ENCODE measurements at places on chromosomes 13 and 19. TPM values are rescaled to one million over a fixed set of nuclear protein-coding genes. Genes with fewer than 3 reads are reported as not detected.

Gene SIGLEC7
- polyA plus RNA-seq = 0.12 TPM

- no peak for DNase-seq
Measured at GRCh38 chr19:2711172-2711874, 8.8 kb upstream of the GNG7 start.

DNA sequence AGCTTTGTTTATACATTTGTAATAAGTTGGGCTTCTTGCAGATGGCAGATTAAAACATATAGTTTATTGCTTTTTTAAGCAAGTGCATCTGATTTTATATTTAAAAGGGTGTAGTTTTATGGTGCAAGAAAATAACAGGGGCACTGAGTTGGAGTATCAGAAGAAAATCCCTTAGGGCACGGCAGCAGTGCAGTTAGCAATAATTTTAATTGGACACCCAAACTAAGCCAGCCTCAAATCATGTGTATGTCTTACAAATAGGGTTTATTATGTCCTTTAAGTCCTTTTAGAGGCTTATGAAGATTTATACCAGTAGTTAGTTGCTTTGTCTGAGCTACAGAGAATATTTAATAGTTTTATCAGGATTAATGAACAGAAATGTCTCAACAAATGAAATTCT is 57.5 kb downstream of the GPC6 start:
- DNase-seq = no peak

Gene SMIM44
- polyA plus RNA-seq = not detected

- no peak for DNase-seq
Measured at GRCh38 chr13:67377919-67378318, 147.8 kb upstream of the PCDH9 start.

Gene CA11
- polyA plus RNA-seq = 10.2 TPM

Gene ATP12A
- polyA plus RNA-seq = 0.05 TPM

DNA sequence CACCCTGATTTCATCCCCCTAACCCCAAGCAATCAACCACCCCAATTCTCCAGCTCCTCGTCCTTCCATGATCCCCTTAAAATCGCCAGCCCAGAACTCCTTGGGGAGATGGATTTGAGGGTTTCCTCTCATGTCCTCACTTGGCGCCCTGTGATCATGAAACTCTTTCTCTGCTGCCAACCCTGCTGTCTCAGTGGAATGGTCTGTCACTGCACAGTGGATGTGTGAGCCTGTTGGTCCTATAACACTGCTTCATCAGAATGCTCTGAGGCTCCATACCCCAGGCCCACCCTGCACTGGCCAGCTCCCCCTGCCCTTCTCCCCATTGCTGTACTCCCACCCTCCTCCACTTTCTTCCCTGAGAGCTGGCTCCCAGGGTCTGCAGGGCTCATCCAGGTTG is 12.6 kb upstream of the ZNF792 start:
- no peak for DNase-seq

DNA sequence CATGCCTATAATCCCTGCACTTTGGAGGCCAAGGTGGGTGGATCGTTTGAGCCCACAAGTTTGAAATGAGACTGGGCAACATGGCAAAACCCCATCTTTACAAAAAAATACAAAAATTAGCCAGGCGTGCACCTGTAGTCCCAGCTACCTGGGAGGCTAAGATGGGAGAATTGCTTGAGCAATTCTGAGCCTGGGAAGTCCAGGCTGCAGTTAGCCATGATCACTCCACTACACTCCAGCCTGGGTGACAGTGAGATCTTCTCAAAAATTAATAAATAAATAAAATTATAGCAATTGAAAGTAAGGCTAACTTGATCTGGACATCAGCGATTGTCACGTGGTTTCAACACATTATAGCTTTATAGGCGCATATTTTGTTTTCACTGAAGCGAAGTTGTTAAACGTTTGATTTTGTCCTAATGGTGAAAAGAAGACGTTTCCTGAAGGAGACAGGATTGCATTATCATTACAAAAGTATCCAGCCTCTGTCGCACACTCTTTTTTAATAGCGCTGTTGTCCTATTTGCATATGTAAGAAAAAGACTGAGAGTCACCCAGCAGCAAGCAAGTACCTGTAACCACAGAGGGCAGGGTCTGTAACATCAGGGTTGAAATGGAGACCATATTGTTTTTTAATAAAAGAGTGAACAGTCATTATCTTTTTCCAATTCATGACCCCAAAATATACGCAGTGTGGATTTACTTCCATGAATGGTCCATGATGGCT is 335.7 kb downstream of the DCT start:
- no peak for DNase-seq

Gene ZNF471
- polyA plus RNA-seq = 1.9 TPM

- DNase-seq = no peak
Measured at GRCh38 chr19:6861683-6862286, 25.6 kb upstream of the ADGRE1 start.

Gene ZNF682
- polyA plus RNA-seq = 6.3 TPM

- DNase-seq = no peak
Measured at GRCh38 chr19:44822670-44823372, 13.9 kb downstream of the BCAM start.

- DNase-seq = no peak
Measured at GRCh38 chr19:28582796-28583195, 630.2 kb downstream of the UQCRFS1 start.
